Endothelial cell of umbilical vein (primary cell): ENCODE measurements at places on chromosomes 3 and 15.

GRCh38 chr15:86483936-86484335, 404.3 kb downstream of the AGBL1 start:
- no peak for DNase-seq
- H3K36me3 ChIP-seq, result no peaks in the 10 kb centered on the region
- no peak overlapping the region for H3K4me3 ChIP-seq
- H3K27ac ChIP-seq, result no peak overlapping the region

- H3K4me1 ChIP-seq, result peaks cover 3% of the 10 kb centered on the region
- H3K27ac ChIP-seq, result no peak overlapping the region
- H3K36me3 ChIP-seq, result no peaks in the 10 kb centered on the region
- peaks cover 17% of the 10 kb centered on the region for H3K27me3 ChIP-seq
Measured at GRCh38 chr3:50201573-50202315, 3.3 kb upstream of the SLC38A3 start.

DNA sequence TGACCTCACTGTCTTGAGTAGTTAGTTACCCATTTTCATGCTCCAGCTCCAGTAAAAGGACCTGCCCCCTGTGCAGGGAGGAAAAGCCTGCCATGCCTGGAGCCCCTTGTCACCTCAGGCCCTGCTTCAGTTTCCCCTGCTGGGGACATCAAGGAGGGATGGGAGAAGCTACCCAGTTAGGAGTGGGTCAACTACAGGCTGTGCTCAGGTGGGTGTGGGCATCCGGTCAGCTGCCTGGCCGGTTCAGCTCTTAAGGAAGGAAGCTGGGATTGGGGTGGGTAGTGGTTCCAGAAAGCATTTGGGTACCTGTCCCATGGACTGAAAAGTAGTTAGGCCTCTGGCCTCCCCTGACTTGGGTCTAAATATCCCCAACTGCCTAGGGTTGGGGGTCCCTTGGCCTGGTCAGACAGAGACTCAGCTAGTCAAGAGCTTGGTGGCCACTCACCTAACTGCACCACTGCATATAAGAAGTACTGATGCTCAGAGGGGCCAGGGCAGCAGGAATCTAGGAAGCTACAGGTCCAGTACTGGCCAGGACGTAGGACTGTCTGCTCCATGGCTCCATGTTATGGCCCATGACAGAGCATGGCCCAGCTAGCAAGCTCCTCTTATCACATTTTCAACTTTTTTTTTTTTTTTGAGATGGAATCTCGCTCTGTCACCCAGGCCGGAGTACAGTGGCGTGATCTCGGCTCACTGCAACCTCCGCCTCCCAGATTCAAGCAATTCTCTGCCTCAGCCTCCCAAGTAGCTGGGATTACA, 549 bp downstream of the LSMEM2 start:
- no peak for DNase-seq
- H3K27ac ChIP-seq, result no peak overlapping the region
- no peaks in the 10 kb centered on the region for H3K4me1 ChIP-seq
- peaks cover 21% of the 10 kb centered on the region for H3K27me3 ChIP-seq
- no peaks in the 10 kb centered on the region for H3K36me3 ChIP-seq

DNA sequence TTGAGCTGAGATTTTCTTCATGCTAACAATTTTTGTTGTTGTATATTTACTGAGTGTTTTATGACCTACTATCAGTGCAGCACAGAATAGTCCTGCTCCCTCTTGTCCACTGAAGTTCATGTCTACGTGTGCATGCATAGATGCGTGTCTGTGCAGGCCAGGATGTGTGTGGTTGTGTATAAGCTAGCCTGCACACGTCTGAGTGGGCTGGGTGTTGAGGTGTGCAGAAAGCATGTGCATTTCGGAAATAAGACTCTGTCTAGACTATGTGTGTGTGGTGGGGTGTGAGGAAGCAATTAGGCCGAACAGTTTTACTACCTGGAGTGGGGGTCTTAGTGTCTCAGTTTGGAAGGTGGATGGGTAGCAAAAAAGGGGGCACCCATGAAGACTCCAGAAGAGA, 39.2 kb downstream of the ATP2B2 start:
- no peaks in the 10 kb centered on the region for H3K4me1 ChIP-seq
- H3K27ac ChIP-seq, result no peak overlapping the region
- DNase-seq, result no peak
- H3K27me3 ChIP-seq, result no peaks in the 10 kb centered on the region
- H3K4me3 ChIP-seq, result no peak overlapping the region

DNA sequence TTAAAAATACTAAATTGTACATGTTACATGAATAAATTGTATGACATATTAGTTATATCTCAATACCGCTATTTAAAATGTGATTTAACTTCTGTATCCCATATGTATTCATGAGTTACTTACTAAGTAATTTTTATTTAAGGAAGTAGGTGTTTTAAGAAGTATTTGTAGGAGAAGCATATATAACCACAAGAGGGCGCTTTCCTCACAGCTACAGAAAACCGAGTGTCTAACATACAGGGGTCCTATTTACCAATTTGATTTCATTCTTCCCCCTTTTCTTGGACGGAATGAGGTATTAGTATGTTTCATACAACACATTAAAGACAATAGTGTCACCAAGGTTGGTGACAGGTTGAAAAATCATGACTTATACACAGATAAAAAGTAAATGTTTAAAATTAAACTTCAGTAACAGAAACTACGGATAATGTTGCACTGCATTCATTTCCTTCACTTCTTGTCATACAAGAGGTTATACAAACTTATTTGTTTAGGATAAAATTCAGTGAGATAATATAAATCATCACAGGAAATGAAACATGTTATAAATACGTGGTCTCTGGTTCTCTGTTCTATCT, 253.6 kb downstream of the MAGI1 start:
- H3K36me3 ChIP-seq, result no peaks in the 10 kb centered on the region
- H3K4me3 ChIP-seq, result no peak overlapping the region
- no peaks in the 10 kb centered on the region for H3K27me3 ChIP-seq

- no peaks in the 10 kb centered on the region for H3K36me3 ChIP-seq
- H3K27ac ChIP-seq, result no peak overlapping the region
- no peak for DNase-seq
- H3K4me3 ChIP-seq, result no peak overlapping the region
- peaks cover 2% of the 10 kb centered on the region for H3K27me3 ChIP-seq
Measured at GRCh38 chr3:124298951-124299350, 307.0 kb upstream of the ROPN1 start.

DNA sequence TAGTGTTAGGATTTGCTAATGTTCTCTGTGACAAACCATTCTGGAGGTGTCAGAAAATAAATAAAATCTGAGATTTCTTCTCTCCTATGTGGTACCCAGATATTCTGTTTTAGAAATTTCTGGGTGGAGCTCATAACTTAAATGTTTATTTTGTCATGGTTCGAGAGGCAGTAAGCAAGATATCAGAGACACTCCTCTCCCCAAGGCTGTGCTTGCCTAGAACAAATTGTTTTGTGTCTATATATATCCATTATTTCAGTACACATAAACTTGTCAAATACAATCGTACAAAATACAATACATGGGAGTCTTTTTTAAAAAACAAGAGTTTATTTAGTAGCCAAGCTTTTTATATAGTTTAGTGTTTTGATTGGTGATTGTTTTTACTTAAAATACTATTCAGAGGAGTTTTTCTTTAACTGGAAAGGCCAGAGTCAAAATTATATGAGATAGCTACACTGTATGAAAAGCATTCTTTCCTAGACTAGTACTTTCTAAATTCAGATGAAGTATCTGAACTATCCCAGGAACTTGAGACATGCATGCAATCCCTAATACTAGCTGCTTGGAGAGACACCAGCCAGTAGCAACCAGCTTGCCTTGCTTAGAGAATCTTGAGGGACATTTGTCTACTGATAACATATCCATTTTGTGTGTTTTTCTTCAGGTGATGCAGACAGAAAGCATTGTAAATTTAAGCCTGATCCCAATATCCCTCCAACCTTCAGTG, 4.7 kb downstream of the EXOG start:
- H3K27ac ChIP-seq, result no peak overlapping the region
- H3K27me3 ChIP-seq, result no peaks in the 10 kb centered on the region
- no peaks in the 10 kb centered on the region for H3K36me3 ChIP-seq
- no peak for DNase-seq
- no peak overlapping the region for H3K4me3 ChIP-seq
- H3K4me1 ChIP-seq, result peaks cover 5% of the 10 kb centered on the region

DNA sequence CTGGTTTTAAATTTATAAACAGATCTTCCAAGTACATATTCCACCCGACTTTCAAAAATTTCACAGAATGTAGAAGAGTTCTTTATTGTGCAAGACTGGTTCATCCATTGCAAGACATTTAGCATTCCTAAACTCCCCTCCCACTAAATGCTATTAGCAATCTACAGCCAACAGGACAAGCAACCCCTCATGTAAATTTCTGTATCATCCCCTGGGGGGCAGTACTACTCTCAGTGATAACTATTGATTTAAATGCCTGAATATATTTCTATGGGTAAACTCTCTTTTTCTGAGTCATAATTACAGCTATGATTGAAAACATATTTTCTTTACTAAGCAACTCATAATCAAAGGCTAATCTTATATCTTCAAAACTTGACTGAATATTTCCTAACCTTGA, 10.7 kb upstream of the SLC15A2 start:
- H3K4me1 ChIP-seq, result no peaks in the 10 kb centered on the region
- peak; percentile 44 for DNase-seq
- H3K27ac ChIP-seq, result no peak overlapping the region
- no peak overlapping the region for H3K4me3 ChIP-seq
- H3K27me3 ChIP-seq, result no peaks in the 10 kb centered on the region

GRCh38 chr15:46848704-46849103, 868.6 kb upstream of the SEMA6D start:
- H3K4me1 ChIP-seq, result no peaks in the 10 kb centered on the region
- no peaks in the 10 kb centered on the region for H3K36me3 ChIP-seq
- no peak overlapping the region for H3K27ac ChIP-seq
- H3K27me3 ChIP-seq, result no peaks in the 10 kb centered on the region
- no peak overlapping the region for H3K4me3 ChIP-seq
- DNase-seq, result no peak

DNA sequence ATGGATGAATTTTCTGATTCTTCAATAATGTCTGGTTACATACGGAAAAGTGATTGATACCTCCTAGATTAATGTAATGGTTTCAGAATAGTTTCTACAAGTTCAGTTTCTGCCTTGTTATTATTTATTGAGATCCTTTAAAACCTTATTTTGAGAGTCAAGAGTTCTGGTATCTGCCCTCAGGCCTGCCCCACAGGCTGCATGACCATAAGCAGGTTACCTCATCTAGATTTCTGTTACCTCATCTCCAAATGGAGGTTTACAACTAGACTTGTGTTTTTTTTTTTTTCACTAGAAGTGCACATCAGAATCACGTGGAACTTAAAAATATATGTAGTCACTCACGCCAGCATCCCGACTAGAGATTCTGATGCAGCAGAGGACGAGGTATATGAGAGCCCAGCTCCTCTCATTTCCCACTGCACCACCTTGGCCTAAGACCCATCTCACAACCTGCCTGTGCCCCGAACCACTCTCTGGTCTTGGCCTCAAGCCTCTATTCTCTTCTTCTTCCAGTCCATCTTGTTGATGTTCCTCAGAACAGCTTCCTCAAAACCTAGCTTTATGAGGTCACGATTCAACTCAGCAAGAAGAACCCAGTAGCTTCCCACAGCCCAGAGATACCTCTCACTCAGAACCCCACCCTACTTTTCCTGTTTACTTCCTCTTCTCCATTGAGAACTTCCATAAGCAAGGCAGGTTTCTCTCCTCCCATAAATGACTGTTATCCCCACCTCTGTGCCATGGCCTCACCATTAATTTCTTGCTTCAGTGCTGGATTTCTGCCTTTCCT, 353.4 kb downstream of the CHST2 start:
- no peaks in the 10 kb centered on the region for H3K36me3 ChIP-seq
- H3K4me1 ChIP-seq, result no peaks in the 10 kb centered on the region
- H3K4me3 ChIP-seq, result no peak overlapping the region
- H3K27ac ChIP-seq, result no peak overlapping the region
- no peak for DNase-seq

GRCh38 chr3:182567700-182568099, 225.6 kb upstream of the ATP11B start:
- H3K36me3 ChIP-seq, result no peaks in the 10 kb centered on the region
- H3K27ac ChIP-seq, result no peak overlapping the region
- H3K4me1 ChIP-seq, result no peaks in the 10 kb centered on the region
- no peak for DNase-seq
- H3K27me3 ChIP-seq, result no peaks in the 10 kb centered on the region

GRCh38 chr3:188154809-188155574, 1.0 kb downstream of the LPP start:
- H3K4me1 ChIP-seq, result peaks cover 20% of the 10 kb centered on the region
- no peaks in the 10 kb centered on the region for H3K36me3 ChIP-seq
- no peak for DNase-seq
- H3K27ac ChIP-seq, result peak overlapping the region; percentile 91

DNA sequence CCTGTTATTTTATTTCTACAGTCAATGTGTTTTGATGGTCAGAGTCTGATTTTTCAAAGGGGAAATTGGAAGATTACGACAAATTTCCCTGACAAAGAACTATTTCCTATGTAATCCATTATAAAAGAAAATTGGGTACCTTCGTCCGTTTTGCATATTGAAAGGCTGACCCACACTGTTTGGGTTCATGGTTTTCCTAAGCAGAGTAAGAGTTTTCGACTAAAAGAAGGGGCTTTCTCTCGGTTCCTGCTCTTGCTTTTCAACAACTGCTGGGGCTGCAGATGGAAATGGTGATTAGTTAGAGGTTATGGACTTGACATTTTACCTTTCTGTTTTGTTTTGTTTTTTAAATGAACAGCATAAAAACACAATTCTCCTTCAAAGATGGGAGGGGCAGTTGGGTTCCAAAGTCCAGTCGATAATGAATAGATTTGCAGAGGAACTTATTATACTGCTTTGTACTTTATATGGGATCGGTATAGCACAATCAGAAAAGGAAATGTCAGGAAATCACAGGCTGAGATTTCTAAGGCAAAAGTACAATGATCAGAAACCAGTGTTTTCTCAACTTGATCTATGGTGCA, 978 bp downstream of the KCNMB2 start:
- H3K27ac ChIP-seq, result no peak overlapping the region
- DNase-seq, result peak; percentile 5
- peaks cover 3% of the 10 kb centered on the region for H3K27me3 ChIP-seq
- H3K4me3 ChIP-seq, result no peak overlapping the region
- H3K4me1 ChIP-seq, result peaks cover 16% of the 10 kb centered on the region

DNA sequence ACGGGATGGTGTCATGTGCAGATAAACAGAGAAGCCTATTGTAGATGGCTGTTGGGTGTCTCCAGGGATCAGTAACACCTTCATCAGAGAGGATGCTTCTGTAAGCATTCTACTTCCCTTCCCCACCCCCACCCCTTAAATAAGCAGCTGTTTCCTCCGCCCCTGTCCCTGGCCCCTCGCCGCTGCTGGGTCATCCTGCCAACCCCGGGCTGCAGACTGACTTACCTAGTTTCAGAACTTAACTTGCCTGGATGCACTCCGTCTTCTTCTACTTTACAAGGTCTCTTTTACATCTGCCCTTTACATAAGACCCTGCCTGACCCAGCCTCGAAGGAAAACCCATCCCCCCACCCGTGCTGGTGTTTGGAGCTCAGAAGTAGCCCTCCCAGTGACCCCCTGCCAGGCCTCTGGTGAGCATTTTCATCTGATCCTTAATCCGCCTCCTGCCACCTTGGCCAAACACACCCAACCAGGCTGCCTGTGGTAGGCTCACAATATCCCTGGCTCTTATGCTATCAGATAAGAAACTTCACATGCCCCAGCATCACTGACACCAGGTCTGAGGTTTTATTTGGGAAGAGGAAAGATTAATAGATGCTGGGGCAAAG, 103.0 kb upstream of the HES1 start:
- no peak for DNase-seq
- H3K27ac ChIP-seq, result no peak overlapping the region
- H3K4me1 ChIP-seq, result no peaks in the 10 kb centered on the region
- H3K4me3 ChIP-seq, result no peak overlapping the region
- H3K36me3 ChIP-seq, result no peaks in the 10 kb centered on the region
